Activated T-helper 2 cell treated with anti-CD3 and anti-CD28 coated beads, Interferon-gamma antibody, Interleukin-2, Interleukin-4, amounts not matched to agents 10 μg/mL and 5 μg/mL and 100 μg/mL, durations not matched to agents 14 hours and 24 hours and 36 hours (primary cell): ENCODE measurements at places on chromosomes 1 and 21. TPM values are rescaled to one million over a fixed set of nuclear protein-coding genes. Genes with fewer than 3 reads are reported as not detected.

DNA sequence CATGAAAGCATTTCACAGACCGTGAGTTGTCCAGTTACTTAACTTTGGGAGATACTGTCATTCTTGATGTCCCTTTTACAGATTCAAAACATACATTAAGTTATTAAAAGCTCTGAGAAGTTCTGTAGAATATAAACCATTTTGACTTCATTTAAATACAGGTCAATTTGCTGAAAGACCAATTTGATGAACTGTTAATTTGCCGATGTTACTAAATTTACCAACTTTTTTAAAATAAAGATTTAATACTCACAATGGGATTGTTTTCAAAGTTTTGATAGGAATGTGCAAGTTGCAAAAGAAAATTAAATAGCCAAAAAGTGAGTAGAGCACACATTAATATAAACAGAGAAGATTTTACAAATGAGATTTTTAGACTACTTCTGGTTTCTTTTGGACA is 666.1 kb downstream of the SMYD3 start:
- DNase-seq = no peak
- H3K4me3 ChIP-seq = no peak overlapping the region
- no peaks in the 10 kb centered on the region for H3K4me1 ChIP-seq
- no peaks in the 10 kb centered on the region for H3K36me3 ChIP-seq
- H3K27me3 ChIP-seq = no peaks in the 10 kb centered on the region

DNA sequence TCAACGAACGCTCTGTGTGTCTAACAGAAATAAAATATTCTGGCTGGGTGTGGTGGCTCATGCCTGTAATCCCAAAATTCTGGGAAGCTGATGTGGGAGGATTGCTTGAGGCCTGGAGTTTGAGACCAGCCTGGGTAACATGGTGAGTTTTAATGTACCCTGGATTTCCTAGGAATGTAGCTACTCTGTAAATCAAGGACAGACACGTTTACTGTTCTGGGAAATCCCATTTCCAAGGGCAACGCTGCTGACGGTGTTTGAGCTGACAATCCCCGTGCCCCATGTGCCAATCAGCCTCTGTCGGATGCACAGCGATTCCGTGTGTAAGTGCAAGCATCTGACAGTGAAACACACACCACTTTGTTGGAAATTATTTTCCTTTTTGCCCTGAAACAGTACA is 8.0 kb downstream of the CORT start:
- peaks cover 4% of the 10 kb centered on the region for H3K4me1 ChIP-seq
- no peaks in the 10 kb centered on the region for H3K27me3 ChIP-seq
- H3K27ac ChIP-seq = no peak overlapping the region

DNA sequence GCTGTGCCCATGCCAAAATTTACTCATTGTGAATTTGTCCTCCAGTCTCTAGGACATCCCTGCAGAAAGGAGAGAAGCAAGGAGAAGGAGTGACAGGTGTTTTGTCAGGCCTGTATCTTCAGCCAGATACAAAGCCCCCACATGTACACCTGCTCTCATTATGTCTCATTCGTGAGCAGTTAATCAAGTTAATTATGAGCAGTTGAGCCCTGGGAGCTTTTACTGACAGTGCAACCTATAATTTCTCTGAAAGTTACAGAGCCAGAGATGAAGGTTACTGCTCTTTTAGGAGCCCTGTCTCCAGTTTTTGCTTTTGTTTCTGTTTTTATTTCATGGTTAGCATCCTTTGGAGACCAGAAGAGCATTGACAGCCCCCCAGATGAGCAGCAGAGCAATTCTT is 5.0 kb upstream of the ILDR2 start:
- peaks cover 14% of the 10 kb centered on the region for H3K4me1 ChIP-seq
- H3K4me3 ChIP-seq = no peak overlapping the region
- H3K27ac ChIP-seq = no peak overlapping the region
- no peak for DNase-seq
- peaks cover 19% of the 10 kb centered on the region for H3K27me3 ChIP-seq

DNA sequence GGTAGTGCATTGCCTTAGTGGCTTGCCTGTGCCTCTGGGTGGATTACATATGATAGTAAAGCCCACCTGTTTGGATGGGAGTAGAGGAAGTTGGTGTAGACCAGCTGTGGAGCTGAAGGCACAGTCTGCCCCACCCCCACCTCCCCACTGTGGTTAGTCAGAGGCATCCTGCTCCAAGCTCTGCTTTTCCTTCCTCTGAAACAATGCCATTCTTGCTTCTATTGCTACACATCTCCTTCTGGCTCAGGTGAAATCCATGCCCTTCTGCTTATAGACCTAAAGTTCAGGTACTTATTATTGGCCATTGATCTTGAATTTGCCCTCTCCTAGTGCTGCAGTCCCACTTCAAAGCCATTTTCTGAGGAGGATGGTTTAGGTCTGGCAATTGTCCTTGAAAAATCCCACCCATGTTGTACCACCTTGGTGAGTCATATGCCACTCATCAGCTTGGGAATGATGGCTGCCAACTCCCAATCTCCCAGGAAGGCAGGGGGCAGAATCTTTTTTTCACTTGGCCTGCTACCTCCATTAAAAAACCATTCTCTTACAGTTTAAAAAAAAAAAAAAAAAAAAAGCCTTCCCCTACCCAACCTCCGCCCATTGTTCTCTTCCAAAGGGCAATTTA is 6.7 kb upstream of the TXLNA start:
- H3K27me3 ChIP-seq = no peaks in the 10 kb centered on the region
- H3K27ac ChIP-seq = no peak overlapping the region
- H3K4me1 ChIP-seq = peaks cover 8% of the 10 kb centered on the region
- no peak for DNase-seq

DNA sequence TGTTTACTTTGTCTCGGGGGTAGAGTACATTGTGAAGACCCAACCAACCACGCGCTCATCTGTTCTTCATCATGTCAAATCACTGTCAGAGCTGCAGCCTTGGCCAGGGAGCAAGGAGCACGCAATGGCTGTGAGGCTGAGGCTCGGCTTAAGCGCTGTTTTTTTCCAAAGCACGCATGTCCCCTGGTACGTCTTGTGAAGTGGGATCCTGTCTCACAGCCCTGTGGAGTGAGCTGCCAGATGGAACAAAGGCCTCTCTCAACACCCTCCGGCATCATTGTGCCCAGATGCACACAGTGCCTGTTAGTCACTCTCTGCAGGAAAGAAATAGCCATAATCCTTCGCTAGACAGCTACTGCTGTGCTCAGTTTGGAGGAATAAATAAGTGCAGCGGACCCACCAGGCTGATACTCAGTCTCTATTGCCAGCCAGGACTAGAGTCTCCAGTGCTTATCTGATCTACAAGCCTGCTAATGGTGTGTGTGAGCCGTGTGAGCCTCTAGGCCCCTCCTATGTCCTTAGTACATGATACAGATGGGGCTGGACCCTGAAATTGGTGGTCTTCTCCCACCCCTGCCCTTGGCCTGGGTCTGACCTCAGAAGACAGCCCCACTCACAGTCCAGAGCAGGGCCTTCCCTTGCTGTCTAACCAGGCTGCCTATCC is 91.3 kb upstream of the COA6 start:
- H3K4me3 ChIP-seq = no peak overlapping the region
- no peak overlapping the region for H3K27ac ChIP-seq
- H3K27me3 ChIP-seq = peaks cover 16% of the 10 kb centered on the region
- DNase-seq = no peak

DNA sequence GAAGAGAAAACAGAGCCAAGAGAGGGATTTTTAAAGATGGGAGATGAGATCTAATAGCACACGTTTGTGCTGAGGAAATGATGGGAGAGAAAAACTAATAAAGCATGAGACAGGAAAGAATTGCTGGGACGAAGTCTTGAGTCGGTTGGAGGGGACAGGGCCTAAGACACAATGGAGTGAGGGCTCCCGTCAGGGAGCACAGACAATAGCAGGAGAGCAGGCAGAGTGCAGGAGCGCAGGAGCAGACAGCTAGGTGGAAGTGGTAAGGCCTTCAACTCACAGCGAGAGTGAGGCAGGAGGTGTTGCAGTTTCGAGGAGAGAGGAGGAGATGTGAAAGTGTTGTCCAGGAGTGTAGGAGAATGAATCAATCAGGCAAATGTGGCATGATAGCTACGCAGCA is 59.9 kb upstream of the SOX13 start:
- no peak for DNase-seq
- no peaks in the 10 kb centered on the region for H3K4me1 ChIP-seq
- H3K36me3 ChIP-seq = no peaks in the 10 kb centered on the region
- H3K4me3 ChIP-seq = no peak overlapping the region

DNA sequence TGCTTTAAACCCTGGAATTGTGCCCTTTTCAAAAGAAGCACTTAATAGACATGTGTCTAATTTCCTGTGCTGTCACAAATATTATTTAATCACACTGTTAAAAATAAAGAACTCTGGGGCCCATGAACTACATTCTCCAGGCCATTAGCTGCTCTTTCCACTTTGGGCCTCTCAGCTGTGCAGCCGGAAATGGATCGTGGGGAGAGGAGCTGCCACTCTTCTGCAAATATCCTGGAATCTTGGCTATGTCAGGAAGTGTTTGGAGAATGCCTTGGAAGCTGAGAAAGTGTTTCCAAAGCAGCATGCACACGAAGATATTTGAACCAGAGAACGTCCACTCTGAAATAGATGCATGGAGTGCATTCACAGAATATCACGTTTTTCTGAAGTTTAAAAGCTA is 27.5 kb upstream of the VPS26C start:
- peaks cover 7% of the 10 kb centered on the region for H3K27me3 ChIP-seq
- no peak overlapping the region for H3K4me3 ChIP-seq
- no peak for DNase-seq

The DDAH1 gene
- total RNA-seq = 0.07 TPM in 1 of 2 replicates, not detected in the other

The SNIP1 gene
- 26.1 and 27.8 TPM in 2 replicates for total RNA-seq

The GPR25 gene
- not detected in 2 replicates for total RNA-seq

The GBP7 gene
- not detected in 2 replicates for total RNA-seq

The GIPC2 gene
- total RNA-seq = 0.07 and 0.09 TPM in 2 replicates

The KIF1B gene
- total RNA-seq = 21.9 and 23.8 TPM in 2 replicates
